Calu3 (cell line): ENCODE measurements at places on chromosomes 3 and 15. TPM values are rescaled to one million over a fixed set of nuclear protein-coding genes. Genes with fewer than 3 reads are reported as not detected.

Gene GPR176
- 7.3 and 10.2 TPM in 2 replicates for total RNA-seq

Gene FOXL2
- total RNA-seq: 0.42 and 0.86 TPM in 2 replicates

Gene WDR48
- total RNA-seq: 30.7 and 34.1 TPM in 2 replicates

Gene SPATA12
- total RNA-seq: 0.47 and 0.64 TPM in 2 replicates

Gene HRG
- 0.17 and 0.40 TPM in 2 replicates for total RNA-seq

Gene CELSR3
- 24.9 and 28.5 TPM in 2 replicates for total RNA-seq
